Central memory CD4-positive, alpha-beta T cell (primary cell): ENCODE measurements at places on chromosomes 6 and 20.

DNA sequence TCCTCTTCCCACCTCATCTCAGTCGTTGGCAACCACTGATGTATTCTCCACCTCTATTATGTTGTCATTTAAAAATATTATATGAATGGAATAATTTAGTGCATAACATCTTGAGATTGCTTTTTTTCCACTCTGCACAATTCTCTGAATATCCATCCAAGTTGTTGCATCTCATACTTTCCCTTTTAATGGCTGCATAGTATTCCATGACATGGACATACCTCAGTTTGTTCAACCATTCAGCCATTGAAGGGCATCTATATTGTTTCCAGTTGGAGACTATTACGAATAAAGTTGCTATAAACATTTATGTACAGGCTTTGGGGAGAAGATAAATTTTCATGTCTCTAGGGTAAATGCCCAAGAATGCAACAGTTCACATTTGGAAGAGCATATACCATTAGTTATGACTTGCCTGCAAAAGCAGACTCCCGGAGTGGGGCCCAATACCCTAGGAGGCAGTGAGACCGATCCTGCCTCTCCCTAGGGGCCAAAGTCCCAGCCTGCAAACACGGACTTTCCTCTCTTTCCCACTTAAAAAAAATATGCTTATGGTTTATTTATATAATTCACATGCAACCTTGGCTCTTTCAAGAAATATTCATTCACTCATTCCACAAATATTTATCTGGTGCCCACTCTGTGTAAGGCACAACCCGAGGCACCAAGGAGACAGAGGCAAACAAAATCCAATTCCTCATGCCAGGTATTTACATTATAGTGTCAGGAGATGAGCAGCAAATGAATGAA, 227.0 kb upstream of the PMEPA1 start:
- no peak for DNase-seq

DNA sequence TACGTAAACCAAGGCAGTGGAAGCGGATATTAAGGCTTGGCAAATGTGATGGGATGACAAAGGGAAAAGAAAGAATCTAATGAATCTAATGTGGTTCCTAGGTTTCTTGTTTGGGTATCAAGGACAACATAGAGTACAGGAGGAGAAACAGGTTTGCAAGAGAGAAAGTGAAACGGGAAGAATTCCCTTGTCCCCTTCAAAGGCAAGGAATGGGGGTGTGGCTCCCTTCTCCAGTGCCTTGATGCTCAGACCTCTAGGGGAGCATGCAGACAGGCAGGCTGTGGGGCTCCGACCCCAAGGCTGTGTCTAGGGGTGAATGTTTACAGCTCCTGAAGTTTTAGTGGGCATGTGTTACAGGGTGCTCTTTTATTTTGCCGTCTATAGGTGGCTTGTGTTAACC, 317.5 kb upstream of the HSF2 start:
- no peak for DNase-seq

DNA sequence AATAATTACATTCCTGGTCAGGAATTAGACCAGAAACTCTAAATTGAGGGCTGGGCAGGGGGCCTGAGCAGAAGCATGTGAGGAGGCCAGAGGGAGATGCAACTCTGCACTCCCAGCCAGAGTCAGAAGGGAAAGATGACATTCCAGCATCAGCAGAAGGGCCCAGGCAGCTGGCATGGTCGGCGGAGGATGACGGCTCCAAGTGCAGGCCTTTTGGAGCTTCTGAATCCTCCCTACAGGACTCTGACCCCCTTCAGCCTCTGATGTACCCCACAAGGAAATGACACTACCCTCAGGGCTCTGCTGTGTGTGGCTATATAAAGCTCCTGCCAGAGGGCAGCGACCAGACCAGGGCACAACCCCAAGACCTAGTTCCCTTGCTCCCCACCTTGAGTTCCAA, 1.9 kb downstream of the LRFN2 start:
- DNase-seq: no peak

- DNase-seq: peak; percentile 19
Observed at GRCh38 chr20:40689943-40690835, 1.2 kb upstream of the MAFB start.

DNA sequence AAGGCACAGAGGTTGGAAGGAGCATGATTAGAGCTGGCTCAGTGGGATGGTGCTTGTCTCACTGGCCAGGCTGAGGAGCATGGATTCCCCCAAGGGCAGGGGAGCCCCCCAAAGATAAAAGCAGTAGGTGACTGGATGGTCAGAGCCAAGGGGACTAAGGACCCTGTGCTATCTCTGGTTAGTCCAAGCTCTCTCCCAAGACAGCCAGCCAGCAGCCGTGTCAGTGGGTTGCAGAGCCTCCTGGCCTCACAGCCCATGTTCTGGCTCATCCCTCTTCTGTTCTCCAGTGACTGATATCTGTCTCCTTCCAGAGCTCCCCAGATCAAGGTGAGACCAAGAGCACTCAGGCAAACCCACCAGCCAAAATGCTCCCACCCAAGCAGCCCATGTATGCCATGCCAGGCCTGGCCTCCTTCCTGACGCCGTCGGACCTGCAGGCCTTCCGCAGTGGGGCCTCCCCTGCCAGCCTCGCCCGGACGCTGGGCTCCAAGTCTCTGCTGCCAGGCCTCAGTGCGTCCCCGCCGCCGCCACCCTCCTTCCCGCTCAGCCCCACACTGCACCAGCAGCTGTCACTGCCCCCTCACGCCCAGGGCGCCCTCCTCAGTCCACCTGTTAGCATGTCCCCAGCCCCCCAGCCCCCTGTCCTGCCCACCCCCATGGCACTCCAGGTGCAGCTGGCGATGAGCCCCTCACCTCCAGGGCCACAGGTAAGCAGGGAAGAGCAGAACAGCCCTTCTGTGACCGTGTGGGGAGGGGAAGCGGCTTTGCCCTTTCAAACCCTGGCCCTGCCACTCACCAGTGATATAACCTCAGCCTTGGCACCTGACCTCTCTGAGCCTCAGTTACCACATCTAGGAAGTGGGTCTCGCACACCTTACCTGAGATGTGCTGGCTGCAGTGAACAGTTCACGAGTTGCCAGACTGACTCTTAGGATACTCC, 121.3 kb downstream of the JPH2 start:
- DNase-seq: no peak

GRCh38 chr20:40990542-40991120, 38.0 kb upstream of the TOP1 start:
- peak; percentile 48 for DNase-seq

DNA sequence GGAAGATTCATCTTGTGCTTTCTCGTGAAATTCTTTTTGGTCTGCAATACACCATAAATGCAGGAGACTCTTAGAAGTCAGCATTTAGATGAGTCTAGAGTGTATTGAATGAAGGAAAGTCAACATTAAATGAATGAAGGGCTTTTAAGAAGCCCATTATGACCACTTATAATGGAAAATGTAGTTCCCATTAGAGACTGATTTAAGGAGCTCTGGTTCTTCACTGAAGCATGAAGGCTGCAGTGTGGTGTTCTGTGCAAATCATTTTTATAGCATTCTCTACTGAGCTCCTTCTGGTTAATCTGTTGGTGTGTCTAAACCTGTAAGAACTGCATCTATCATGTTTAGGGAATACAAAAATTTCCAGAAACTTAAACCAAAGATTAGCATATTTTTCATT, 19.7 kb downstream of the NCOA7 start:
- DNase-seq: no peak

DNA sequence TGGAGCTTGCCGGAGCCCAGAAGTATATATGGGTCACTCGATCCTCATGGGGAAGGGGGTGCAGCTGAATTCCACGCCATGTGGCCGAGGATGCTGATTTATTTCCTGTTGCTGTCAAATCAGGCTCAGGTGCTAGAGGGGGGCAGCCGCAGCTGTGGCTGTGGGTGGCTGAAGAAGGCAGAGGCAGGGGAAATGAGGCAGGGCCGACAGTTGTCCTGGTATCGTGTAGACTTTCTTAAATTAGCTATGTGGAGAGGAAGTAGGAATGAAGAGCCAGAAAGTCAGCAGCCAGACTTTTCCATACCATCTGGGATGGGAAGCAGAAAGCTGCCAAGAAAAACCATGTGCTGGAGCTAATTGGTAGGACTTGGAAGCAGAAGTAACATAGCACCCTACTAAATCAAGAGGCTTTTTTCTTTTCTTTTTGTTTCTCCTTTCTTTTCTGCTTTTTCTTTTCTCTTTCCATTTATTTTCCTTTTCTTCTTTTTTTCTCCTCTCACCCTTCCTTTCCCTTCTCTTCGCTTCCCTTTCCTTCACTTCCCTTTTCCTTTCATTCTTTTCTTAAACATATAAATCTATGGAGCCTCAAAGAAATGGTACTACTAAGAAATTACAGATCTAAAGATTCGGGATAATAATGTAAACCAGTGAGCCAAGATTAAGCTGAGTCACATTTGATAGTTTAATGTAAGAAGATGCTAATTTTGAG, 90.6 kb upstream of the CD83 start:
- DNase-seq: no peak

DNA sequence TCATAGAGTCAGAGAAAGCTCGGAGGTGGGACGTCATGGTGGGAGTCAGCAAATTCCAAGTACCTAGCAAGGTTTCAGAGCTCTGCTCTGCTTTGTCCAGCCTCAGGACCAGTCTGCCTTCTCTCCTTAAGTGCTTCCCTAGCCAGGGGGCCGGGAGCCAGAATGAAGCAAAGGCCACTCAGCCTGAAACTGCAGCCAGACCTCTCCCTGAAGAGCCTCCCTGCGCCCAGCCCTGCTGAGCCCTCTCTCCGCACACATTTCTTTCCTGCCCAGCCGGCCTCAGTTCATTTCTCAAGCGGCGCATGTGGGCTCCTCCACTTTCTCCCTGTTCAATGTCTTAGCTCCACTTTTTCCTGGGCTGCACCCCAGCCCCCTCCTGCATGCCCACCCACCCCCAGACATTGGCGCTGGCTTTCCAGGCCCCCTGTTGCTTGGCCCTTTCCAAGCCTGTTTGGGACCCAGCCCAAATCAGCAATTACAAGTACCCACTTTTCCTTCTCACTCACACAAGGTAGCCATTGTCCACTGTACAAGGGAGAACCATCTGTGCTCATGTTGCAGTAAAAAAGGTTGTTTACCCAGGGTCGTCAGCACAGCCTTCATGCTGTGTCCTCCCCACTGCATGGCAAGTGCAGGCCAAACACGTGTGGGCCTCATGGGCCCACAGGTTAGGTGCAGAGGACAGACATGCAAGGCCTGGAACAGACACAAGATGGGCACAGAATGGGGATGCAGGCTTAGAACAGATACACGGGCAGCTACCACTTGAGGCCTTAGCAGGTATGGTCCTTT, 147.1 kb downstream of the MRPL14 start:
- no peak for DNase-seq

DNA sequence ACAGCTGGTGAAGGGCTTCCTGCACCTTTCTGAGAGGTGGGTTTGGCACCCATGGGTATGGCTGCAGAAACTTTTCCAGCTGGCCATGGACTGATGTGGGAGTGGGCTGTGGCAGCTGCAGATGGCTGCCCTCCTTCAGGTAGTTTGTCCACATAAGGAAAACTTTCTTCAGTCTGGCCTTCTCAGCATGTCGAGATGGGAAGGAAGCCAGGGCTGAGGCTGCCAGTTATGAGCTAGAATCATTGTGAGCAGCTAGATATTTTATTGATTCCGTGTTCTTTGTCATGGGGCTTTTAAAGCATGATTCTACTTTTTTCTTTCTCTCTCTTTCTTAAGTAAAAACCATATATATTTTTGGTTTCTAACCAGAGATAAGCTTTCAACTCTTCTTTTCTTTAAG, 16.6 kb downstream of the NKX2-4 start:
- no peak for DNase-seq

GRCh38 chr6:12748411-12748810, 31.8 kb downstream of the PHACTR1 start:
- no peak for DNase-seq

- no peak for DNase-seq
Observed at GRCh38 chr6:156786652-156787051, 9.5 kb downstream of the ARID1B start.

DNA sequence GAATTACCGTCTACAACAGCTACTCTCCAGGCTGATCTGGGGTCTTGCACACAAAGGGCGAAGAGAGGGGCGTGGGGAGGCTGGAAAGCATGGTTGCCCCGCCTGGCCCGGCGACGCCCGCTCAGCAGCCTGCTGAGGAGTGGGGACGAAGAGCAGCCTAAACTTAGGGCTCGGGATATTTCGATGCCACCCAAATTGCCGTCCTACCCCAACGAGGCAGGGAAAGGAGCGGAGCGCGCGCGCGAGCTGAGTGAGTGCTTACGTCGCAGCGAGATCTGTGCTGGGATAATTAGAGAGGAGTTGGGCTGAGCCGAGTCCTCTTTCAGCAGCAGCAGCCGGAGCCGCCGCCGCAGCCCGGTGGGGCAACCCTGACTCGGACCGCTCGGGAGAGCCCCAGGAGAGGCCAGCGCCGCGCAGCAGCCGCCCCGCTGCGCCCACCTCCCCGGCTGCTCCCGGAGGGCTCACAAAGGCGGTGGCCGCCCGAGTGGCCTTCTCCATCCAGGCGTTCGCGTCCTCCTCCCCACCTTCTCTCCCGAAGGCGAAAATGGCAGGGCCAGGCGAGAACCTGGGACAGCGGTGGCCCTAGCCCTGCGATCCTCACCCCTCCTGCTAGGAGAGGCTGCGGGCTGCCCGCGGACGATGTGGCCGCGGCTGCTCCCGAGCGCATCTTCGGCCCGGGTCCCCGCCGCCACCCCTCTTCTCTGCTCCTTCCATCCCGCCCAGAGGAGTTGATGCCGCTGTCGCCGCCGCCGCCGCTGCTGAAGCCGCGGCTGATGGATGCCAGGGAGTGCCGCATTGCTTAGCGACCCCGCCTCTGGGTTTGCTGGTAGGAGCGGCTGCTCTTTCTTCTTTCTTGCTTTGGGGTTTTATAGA, at the start of gene CLVS2:
Gene CLVS2, plus strand, starts transcription at position 315 of the 873 bp plus-strand sequence. CDS start 1,543 bp downstream, outside the sequence.
- DNase-seq: no peak

DNA sequence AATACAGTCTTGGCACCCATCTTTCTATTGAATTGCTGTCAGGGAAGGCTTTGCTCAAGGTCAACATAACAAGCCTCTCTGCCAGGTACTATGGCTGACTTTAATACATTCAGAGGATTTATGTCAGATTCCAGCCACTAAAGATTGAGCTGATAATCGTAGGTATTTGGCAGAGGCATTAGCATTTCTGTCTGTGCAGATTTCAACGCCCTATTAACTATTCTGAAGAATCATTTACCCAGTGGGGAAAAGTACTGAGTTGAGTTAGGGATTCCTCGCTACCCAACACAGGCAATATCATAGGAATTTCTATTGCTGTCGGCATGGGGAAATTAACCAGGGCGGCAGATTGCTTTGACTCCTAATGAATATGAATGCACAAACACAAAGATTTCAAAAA, 233.7 kb upstream of the SPTLC3 start:
- DNase-seq: no peak

GRCh38 chr6:43772681-43773049, 2.7 kb downstream of the VEGFA start:
- DNase-seq: no peak

GRCh38 chr6:90173262-90173925, 123.2 kb downstream of the BACH2 start:
- no peak for DNase-seq

DNA sequence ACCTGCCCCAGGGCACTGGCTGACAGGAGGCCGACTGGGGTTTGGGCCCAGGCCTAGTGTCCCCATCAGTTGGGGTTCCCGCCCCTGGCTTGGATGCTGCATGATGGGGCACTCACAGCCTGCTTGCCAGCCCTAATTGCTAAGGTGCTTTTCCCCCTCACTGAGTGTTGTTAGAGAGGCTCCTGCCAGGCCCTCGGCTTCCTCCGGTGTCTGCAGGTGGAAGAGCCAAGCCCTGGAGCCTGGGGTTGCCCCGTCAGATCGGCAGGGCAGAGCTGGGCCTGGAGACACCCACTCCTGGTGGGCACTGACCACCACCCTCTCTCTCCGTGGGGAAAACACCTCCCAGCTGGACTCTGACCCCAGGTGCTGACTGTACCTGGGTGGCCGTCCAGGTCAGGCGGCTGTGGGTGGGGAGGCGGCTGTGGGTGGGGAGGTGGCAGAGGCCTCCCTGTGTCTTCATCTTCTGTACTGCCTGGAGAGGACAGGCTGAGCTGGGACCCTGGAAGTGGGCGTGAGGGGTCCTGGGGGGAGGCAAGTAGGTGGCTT, 6.0 kb upstream of the CABLES2 start:
- no peak for DNase-seq
